Endodermal cell (in vitro differentiated cells): ENCODE measurements at places on chromosomes 4 and X. TPM values are rescaled to one million over a fixed set of nuclear protein-coding genes. Genes with fewer than 3 reads are reported as not detected.

GRCh38 chr4:152436384-152436783 lies 99.5 kb downstream of the FBXW7 start:
- peak; percentile 63 for DNase-seq

Gene MAGEA4
- not detected in 3 replicates for total RNA-seq

DNA sequence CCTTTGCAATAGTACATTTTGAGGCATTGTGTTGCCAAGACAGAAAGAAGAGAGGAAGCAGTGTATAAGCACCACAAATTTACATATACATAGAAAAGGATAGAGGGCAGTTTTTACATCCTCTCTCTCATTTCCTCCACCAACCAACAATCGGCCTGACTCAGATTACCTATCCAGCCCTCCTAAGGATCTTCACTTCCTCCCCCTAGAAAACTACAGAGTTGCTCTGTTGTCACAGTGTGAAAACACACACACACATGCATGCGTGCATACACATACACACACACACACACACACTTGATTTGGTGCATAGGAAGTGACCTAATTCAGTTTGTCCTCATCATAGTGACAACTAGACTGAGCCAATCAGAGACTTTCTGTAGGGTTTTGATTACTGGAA lies 98.8 kb upstream of the SPRY1 start:
- DNase-seq, result no peak

- no peak for DNase-seq
Observed at GRCh38 chr4:100347241-100347640, 157.0 kb upstream of the DDIT4L start.
